ENCODE measurements at places on chromosomes 6 and 20.

DNA sequence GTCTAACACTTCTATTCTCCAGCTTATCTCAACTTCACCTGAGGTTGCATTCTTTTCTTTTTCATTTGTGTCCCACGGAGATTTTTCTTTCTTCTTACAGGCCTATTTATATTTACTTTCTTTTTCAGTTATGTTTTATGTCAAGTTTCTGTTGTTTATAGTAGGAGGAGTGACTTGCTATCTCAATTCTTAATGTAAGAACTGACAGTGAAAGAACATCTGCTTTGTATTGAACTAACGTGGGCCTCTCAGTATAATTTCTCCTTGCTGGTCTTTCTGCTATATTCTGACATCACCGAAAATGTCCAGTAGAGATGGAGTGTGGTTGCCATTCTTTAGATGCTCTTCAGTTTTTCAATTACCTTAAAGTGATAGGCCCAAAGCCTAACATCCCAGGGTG, 521.7 kb downstream of the EPM2A start:
- DNase-seq = no peak

DNA sequence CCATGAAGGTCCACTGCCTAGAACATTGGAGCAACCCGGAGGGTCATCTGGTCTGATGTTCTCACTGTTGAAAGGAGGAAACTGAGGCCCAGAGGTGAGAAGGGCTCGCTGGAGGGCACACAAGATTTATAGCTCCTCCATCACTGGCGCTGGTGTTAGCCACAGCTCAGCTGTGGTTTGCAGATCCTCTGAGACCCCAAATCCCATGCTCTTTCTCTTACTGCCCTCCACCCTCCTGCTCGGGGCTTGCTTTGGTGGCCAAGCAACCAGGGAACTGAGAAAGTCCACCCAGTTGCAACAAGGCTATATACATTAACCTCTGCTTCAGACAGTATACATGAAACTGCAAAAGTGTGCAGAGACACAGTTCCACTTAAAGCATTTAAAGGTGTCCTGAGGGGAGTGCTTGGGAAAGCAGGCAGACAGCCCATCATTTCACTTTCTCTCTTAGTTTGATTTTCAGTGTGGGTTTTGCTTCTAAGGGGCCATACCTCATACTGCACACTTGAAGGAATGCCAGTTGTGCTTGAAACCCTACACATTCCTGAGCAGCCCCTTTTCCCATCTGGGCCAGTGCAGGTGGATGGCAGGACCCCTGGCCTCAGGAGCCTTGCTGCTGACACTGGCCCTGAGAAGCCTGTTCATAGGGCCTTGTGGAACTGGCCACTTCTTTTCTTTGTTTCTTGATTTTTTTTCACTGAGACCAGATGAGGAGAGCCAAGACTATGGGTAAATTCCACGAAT, 347.6 kb downstream of the CDC5L start:
- no peak for DNase-seq

DNA sequence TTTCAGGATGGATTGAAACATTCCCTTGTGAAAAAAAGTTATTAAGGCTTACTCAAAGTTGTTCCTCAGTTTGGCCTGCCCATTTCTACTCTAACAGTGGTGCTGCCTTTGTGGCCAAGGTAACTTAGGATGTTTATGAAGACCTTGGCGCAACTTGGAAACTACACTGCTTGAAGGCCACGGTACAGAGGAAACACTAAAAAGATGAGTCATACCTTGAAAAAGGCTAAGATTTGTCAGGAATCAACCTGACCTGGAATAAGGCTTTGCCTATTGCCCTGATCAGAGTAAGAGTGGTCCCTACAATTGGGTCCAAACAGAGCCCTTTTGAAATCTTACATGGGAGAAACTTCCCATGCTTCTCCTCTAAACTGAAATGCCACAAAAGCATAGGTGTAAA, 119.9 kb upstream of the MOCS1 start:
- no peak for DNase-seq

GRCh38 chr6:32867022-32867477, 13.1 kb downstream of the PSMB9 start:
- no peak for DNase-seq

DNA sequence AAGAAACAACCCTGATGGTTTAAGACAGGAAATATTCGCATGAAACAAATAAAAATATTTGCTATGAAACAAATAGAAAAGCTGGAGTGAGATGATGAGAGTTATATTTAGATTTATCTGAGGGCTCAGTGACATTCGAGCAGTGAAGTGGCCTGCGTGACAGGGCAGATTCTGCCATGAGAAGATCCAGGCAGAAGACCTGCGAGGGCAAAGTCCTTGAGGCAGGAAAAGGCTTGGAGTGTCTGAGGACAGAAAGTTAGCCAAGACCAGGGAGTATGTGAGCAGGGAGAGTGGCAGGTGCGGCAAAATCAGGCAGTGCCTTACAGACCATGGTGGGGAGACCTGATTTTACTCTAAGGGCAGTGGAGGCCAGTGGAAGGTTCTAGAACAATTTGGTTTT, 66.9 kb upstream of the RIN2 start:
- no peak for DNase-seq
